GM12878 (cell line): ENCODE measurements at places on chromosomes 13 and 19. TPM values are rescaled to one million over a fixed set of nuclear protein-coding genes. Genes with fewer than 3 reads are reported as not detected.

The TNFSF13B gene
- 19.9 and 20.1 TPM in 2 replicates for polyA plus RNA-seq

The CNMD gene
- polyA plus RNA-seq, result 0.45 and 0.57 TPM in 2 replicates

The CILP2 gene
- 0.05 TPM in 1 of 2 replicates, not detected in the other for polyA plus RNA-seq

The PCDH9 gene
- polyA plus RNA-seq, result not detected in 2 replicates

The C1QTNF9B gene
- polyA plus RNA-seq, result 0.48 and 0.70 TPM in 2 replicates

The ZNF607 gene
- 2.1 and 3.0 TPM in 2 replicates for polyA plus RNA-seq

The SELENOV gene
- not detected in 2 replicates for polyA plus RNA-seq

The SHC2 gene
- polyA plus RNA-seq, result not detected in 2 replicates

The ARRDC5 gene
- 0.10 and 0.26 TPM in 2 replicates for polyA plus RNA-seq

The ZNF540 gene
- 0.38 and 0.76 TPM in 2 replicates for polyA plus RNA-seq

GRCh38 chr13:80751854-80752253 is 410.9 kb upstream of the SPRY2 start:
- no peaks in the 10 kb centered on the region for H3K27me3 ChIP-seq
- H3K36me3 ChIP-seq, result no peaks in the 10 kb centered on the region
- no peak overlapping the region for H3K4me3 ChIP-seq
- no peak for DNase-seq
- no peaks in the 10 kb centered on the region for H3K4me1 ChIP-seq

GRCh38 chr19:42185277-42185676 is 32.2 kb downstream of the DEDD2 start:
- no peak for DNase-seq
- no peaks in the 10 kb centered on the region for H3K27me3 ChIP-seq
- H3K27ac ChIP-seq, result no peak overlapping the region
- H3K4me1 ChIP-seq, result peaks cover 11% of the 10 kb centered on the region

GRCh38 chr13:31649766-31650165 is 89.6 kb upstream of the RXFP2 start:
- H3K27ac ChIP-seq, result no peak overlapping the region
- DNase-seq, result no peak
- no peaks in the 10 kb centered on the region for H3K4me1 ChIP-seq
- H3K27me3 ChIP-seq, result no peaks in the 10 kb centered on the region

DNA sequence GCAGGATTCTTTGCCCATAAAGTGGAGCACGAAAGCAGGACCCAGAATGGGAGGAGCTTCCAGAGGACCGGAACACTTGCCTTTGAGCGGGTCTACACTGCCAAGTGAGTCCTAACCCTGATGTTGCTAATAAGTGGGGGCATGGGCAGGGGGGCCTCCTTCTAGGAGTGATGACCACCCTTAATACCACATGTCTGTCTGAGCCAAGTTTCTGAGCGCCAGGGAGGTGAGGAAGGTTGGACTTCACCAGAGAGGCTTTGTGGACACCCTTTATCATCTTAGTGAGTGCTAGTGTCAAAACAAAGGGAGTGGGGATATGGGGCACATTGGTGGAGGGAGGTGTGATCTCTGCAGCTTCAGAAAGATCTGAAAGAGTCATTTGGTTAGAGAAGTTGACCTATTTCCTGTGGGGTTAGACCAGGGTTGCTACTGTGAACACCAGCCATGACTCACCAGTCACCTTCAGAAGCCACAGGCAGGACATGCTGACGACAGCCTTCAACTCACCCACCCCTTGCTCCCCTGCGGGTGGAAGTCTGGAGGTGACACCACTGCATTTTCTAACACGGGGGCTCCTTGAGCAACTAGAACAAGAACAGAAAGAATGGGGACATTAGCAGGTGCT is 8.8 kb downstream of the ALOX5AP start:
- H3K4me1 ChIP-seq, result peaks cover 27% of the 10 kb centered on the region
- H3K27ac ChIP-seq, result no peak overlapping the region
- DNase-seq, result peak; percentile 95
- H3K27me3 ChIP-seq, result no peaks in the 10 kb centered on the region

DNA sequence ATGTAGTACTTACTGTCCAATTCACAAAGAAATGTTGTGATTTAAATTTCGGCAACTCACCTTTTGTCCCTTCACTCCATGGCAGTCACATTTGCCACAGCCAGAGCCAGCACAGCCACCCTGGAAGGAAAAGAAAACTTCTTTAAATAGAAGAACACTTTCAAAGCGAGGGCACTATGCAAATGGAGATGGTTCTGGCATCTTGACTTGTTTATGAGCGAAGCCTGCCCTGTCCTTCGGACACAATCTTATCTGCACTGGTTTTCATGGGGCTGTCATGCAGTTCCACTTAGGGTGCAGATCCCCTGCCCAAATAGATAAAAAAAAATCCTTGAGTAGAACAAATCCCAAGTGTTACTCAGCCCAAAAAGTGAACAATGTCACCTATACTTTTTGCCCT is 64.3 kb downstream of the COL4A1 start:
- H3K4me3 ChIP-seq, result no peak overlapping the region
- H3K27ac ChIP-seq, result no peak overlapping the region
- DNase-seq, result no peak
- H3K27me3 ChIP-seq, result peaks cover 4% of the 10 kb centered on the region
- H3K36me3 ChIP-seq, result no peaks in the 10 kb centered on the region

- no peaks in the 10 kb centered on the region for H3K27me3 ChIP-seq
- H3K4me1 ChIP-seq, result no peaks in the 10 kb centered on the region
- no peaks in the 10 kb centered on the region for H3K36me3 ChIP-seq
- no peak for DNase-seq
These were observed 237.3 kb upstream of the GPC6 start for GRCh38 chr13:92989301-92989700.

DNA sequence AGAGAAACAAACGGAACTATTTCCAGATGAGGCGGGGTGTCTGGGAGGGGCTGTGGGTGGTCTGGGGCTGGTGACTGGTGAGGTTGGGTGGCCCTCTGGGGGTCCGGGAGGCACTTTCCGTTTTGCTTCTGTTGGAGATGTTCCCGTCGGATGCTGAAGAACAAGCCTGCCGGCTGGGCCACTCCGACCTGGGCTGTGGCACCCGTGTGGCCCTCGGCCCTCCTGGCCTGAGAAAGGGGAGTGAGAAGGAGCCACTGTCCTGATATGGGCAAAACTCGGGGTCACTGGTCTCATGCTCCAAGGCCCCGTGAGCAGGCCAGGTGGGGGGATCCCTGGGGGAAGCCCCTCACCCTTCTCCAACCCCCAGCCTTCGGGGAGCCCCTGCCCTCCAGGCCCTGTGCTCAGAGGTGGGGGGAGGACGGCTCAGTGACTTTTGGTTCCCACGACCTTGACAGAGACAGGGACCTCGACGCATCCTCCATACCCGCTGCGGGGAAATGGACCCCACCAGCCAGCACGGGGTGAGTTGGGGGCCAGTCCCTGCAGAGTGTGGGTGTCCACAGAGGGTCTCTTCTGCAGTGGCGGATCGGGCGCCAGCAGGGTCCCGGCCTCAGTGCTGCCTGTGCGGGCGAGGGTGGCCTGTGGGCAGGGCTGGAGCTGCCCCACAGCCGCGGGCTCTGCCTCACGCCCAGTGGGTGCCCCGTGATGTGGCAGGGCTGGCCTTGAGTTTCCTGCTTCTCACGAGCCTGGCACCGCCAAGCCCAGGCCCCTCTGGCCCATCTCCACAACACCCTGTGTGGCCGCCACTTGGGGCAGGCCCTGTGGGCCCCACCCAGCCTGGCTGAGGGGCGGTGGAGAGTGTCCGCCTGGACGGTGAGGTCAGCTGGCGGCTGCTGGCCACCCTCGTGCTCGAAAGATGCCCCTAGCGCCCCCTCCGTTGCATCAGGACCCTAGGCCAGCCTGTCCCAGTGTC is 4.4 kb upstream of the TBXA2R start:
- no peak overlapping the region for H3K27ac ChIP-seq
- H3K4me1 ChIP-seq, result no peaks in the 10 kb centered on the region
- DNase-seq, result no peak
- no peaks in the 10 kb centered on the region for H3K27me3 ChIP-seq
- no peaks in the 10 kb centered on the region; the same call in 1 of the 2 replicates for H3K36me3 ChIP-seq
- H3K4me3 ChIP-seq, result no peak overlapping the region

DNA sequence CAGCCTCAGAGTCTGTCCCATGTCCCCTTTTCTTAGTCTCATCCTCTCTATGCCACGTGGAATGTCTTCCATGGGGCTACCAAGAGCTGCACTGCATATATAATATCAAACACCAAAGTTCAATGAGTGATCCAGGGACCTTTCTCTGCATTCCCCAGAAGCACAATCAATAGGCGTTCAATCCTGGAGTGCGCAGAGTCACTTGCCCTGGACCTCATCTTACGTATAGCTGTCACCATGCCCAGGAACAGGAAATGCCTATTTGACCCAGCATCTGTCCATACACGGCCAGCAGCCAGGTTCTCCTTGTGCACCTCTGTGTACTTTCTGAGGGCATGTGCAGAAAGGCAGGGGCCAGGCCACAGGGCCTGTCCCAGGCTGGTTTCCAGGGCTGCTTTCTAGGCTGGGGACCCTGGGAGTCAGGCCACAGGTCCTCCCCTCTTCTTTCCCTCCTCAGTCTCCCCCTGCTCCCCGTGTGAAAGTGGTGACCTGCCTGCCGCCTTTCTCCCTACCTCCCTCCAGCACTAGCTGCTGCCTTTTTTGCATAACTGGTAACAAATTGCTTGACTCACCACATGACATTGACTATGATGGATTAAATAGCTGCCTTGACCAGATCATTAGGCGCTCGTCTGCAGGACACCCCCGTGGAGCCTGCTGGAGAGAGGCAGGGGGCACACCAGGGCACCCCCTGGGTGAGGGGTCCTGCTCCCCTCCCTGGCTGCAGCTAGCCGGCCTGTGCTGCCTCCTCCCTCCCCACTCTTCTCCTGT is 222.0 kb downstream of the ZNF536 start:
- H3K27ac ChIP-seq, result no peak overlapping the region
- H3K4me3 ChIP-seq, result no peak overlapping the region
- H3K36me3 ChIP-seq, result no peaks in the 10 kb centered on the region
- no peak for DNase-seq
- no peaks in the 10 kb centered on the region for H3K27me3 ChIP-seq

GRCh38 chr13:75876142-75877050 is 240.3 kb downstream of the LMO7 start:
- no peak overlapping the region for H3K4me3 ChIP-seq
- H3K27me3 ChIP-seq, result no peaks in the 10 kb centered on the region
- no peaks in the 10 kb centered on the region for H3K4me1 ChIP-seq
- H3K36me3 ChIP-seq, result no peaks in the 10 kb centered on the region
- H3K27ac ChIP-seq, result no peak overlapping the region

- H3K27ac ChIP-seq, result no peak overlapping the region
- no peak for DNase-seq
- H3K36me3 ChIP-seq, result no peaks in the 10 kb centered on the region
- H3K27me3 ChIP-seq, result no peaks in the 10 kb centered on the region
- H3K4me3 ChIP-seq, result no peak overlapping the region
- H3K4me1 ChIP-seq, result no peaks in the 10 kb centered on the region
These were observed 7.1 kb upstream of the DOCK9 start for GRCh38 chr13:98984983-98985382.

DNA sequence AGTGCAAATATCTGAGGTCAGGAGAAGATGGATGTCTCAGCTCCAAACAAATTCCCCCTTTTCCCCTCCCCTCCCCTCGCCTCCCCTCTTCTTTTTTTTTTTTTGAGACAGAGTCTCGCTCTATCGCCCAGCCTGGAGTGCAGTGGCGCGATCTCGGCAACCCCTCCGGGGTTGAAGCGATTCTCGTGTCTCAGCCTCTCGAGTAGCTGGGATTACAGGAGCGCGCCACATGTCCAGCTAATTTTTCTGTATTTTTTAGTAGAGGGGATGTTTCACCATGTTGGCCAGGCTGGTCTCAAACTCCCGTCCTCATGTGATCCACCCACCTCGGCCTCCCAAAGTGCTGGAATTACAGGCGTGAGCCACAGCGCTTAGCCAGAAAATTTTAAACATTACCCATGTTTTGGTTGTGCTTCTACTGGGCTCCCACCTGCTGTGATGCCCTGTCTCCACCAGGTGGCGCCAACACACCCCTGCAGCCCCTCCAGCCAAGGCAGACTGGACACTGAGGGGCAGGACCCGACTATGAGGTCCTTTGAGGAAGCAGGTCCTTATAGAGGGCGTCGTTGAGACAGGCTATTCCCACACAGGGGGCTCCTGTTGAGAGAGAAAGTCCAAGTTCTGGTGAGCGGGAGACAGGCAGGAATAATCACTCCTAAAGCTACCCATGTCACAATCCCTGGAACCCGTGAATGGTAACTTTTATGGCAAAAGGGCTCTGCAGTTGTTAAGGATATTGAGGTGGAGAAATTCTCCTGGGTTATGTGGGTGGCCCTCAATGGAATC is 6.3 kb downstream of the ERICH4 start:
- H3K4me1 ChIP-seq, result peaks cover 8% of the 10 kb centered on the region
- no peak overlapping the region for H3K27ac ChIP-seq
- H3K36me3 ChIP-seq, result no peaks in the 10 kb centered on the region
- no peak for DNase-seq

GRCh38 chr19:4707322-4707721 is 16.3 kb downstream of the DPP9 start:
- no peak overlapping the region for H3K4me3 ChIP-seq
- H3K27ac ChIP-seq, result no peak overlapping the region
- H3K27me3 ChIP-seq, result no peaks in the 10 kb centered on the region
- H3K4me1 ChIP-seq, result peaks cover 17% of the 10 kb centered on the region
- H3K36me3 ChIP-seq, result peaks cover 22% of the 10 kb centered on the region
- DNase-seq, result no peak

DNA sequence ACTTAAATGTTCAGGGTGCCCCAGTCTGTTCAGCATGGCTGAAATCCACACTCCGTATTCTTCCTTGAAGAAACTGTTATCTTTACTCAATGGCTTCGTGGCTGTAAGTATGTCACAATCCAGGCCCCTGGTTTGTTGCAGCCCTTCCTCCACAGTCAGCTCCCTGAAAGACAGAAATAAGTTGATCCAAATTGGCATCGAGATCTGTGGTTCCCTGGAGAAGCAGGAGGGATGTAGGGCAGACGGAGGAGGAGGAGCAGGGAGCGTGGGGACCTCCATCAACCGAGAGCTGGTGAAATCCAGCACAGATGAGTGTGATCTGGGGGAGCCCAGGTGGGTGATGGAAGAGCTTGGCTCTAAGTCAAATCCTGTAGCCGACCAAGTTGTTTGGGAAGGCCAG is 304 bp downstream of the TSPAN16 start:
- no peaks in the 10 kb centered on the region for H3K27me3 ChIP-seq
- no peaks in the 10 kb centered on the region for H3K36me3 ChIP-seq
- H3K4me1 ChIP-seq, result peaks cover 7% of the 10 kb centered on the region
- H3K4me3 ChIP-seq, result no peak overlapping the region

GRCh38 chr19:38386971-38387549 is 774 bp downstream of the GGN start:
- peaks cover 12% of the 10 kb centered on the region for H3K4me1 ChIP-seq
- H3K36me3 ChIP-seq, result peaks cover 7% of the 10 kb centered on the region; the same call in 1 of the 2 replicates
- no peak overlapping the region for H3K27ac ChIP-seq
- DNase-seq, result no peak
- H3K27me3 ChIP-seq, result no peaks in the 10 kb centered on the region; the same call in 1 of the 2 replicates

DNA sequence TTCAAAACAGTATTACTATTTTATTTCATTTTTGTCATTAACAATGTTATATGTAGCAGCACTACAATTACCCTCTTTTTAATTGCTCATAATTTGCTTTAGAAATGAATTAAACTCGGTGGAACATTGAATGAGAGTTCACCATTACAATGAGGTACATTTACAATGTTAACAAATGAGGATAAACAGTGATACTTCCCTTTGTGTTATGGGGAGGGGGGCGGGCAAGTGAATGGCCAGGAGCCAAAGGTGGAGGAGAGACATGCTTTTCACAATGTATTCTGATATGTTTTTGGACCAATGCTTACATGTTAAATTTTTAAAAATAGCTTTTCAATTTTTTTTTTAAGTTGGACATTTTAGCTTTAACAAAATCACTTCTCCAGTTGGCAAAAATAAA is 34.2 kb downstream of the NALCN start:
- H3K4me3 ChIP-seq, result no peak overlapping the region
- no peak for DNase-seq
- H3K36me3 ChIP-seq, result no peaks in the 10 kb centered on the region
- no peak overlapping the region for H3K27ac ChIP-seq
- no peaks in the 10 kb centered on the region for H3K27me3 ChIP-seq

- no peak overlapping the region for H3K27ac ChIP-seq
- no peaks in the 10 kb centered on the region for H3K36me3 ChIP-seq
- peaks cover 10% of the 10 kb centered on the region; the same call in 1 of the 2 replicates for H3K4me1 ChIP-seq
- H3K4me3 ChIP-seq, result no peak overlapping the region
These were observed 2.7 kb upstream of the CAPNS1 start for GRCh38 chr19:36136964-36137686.
